ENCODE measurements at places on chromosomes 1 and 21.

GRCh38 chr1:94156096-94156625 lies 35.2 kb upstream of the ABCA4 start:
- no peak for DNase-seq

DNA sequence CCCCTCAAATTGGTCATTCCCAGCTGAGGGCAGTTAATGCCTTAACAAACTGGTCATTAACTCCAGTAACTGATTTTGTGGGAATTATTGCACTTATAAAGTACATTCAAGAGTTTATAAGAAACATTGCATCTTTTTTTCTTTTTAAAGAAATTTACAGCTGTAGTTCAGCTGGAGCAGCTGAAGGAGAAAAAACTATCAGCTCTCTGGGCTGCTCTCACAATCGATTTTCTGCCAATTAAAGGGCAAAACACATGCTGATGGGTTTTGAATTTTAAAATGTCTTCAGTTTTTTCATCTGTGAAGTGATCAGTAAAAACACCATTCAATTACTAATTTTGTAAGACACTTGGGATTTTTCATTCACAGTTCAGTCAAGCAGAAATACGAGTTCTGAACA lies 74.7 kb downstream of the KIFAP3 start:
- no peak for DNase-seq

GRCh38 chr1:17434016-17434415 lies 5.5 kb downstream of the RCC2 start:
- DNase-seq = no peak

GRCh38 chr1:92784021-92784638 lies 778 bp downstream of the EVI5 start:
- DNase-seq = no peak

GRCh38 chr1:151990856-151991198 lies 2.8 kb downstream of the S100A10 start:
- DNase-seq = no peak

GRCh38 chr1:172935062-172935592 lies 115.6 kb downstream of the TNFSF18 start:
- DNase-seq = no peak

- DNase-seq = no peak
Observed at GRCh38 chr1:92169214-92170005, 48.3 kb upstream of the C1orf146 start.

- DNase-seq = no peak
Observed at GRCh38 chr1:54229281-54229891, 29.4 kb downstream of the MRPL37 start.

DNA sequence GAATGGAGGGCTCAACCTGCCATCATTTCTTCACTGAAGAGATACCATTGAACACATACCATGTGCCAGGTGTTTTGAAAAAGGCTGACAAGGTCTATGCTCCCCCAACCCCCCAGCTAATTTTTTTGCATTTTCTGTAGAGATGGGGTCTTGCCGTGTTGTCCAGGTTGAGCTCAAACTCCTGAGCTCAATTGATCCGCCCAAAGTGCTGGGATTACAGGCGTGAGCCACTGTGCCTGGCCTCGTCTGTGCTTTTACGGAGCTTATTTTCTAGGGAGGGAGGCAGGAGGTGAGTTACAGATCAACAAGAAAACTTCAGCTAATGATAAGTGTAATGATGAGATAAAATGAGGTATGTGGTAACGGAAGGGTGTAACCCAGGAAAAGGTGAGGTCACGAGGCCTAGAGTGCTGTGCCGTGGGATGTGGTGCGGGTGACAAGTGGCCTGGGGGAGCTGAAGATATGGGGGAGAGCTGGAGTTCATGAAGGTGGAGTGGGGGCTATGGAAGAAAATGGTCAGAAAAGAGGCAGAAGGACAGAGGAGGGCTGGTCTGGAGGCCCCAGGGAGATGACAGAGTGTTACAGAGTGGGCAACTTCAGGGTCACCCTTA lies 28.2 kb downstream of the FAAH start:
- no peak for DNase-seq

- no peak for DNase-seq
Observed at GRCh38 chr1:48017716-48018115, 20.5 kb upstream of the TRABD2B start.

GRCh38 chr1:1431845-1432273 lies 3.6 kb upstream of the VWA1 start:
- no peak for DNase-seq

DNA sequence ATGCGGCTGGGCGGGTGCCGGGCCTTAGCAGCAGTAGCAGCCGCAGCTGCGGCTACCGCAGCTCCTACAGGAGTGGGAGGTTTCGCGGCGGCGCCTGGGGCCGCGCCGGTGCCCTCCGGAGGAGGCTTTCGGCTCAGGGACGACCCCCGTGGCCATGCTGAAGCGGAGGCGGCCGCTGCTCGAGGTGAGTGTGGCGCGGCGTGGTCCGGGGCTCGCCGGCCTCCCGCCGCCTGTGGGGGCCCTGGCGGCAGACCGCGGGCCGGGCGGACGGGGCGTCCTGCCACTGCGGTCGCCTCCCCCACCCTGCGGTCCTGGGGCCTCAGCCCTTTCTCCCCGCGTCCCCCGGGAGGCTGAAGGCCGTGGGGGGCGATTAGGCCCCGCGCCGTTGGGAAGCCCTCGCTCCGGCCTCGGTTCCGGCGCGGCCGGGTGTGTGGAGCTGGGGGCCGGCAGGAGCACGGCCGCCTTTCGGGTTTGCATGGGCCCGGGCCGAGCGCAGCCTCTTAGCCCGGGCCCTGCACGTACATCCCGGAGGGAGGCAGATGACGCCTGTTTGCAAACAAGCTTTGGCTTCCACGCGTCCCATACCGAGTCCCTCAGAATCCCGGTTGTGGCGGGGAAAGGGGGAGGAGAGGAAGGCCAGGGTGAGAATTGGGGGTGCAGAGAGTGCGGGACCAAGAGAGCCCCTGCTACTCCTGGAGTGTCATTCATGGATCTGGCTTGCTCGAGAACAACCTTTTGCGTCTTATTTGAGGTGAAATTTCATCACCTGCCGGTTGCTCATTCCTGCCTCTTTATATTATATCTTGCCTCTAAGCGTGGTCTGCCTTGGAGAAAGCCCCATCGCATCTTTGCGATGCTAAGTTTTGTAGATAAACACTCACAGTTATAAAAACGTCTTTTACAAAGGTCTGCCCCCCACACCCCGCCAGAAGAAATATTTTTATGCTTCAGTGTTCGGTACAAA lies 613 bp downstream of the ZFYVE9 start:
- DNase-seq = peak; percentile 46

- peak; percentile 96 for DNase-seq
Observed at GRCh38 chr1:229027622-229028182, 243.2 kb upstream of the RAB4A start.

- DNase-seq = no peak
Observed at GRCh38 chr1:29601021-29601420, 364.7 kb downstream of the PTPRU start.

DNA sequence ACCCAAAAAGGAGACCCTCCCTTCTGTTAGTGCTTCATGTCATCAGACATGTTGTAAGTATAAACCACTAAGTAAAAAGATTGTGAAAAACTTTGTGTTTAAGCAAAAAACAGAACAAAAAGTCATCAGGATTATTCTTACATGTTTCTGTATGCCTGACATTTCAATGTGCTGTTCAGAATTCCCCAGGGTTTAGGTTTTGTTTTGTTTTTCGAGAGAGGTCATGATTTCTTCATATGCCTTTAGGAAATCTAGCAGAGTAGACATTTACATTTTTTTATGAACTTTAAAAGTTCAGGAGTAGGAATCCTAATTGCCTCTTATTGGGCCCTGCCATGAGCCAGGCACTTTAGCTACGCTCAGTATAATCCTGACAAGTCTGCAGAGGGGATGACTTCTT lies 85.3 kb downstream of the VPS13D start:
- no peak for DNase-seq

GRCh38 chr21:39004634-39005501 lies 178.4 kb downstream of the PSMG1 start:
- peak; percentile 67 for DNase-seq

- DNase-seq = no peak
Observed at GRCh38 chr1:94989398-94989797, 62.5 kb upstream of the CNN3 start.

- no peak for DNase-seq
Observed at GRCh38 chr1:150256198-150256553, 1.4 kb upstream of the CA14 start.

- DNase-seq = no peak
Observed at GRCh38 chr1:160366731-160367515, at the start of gene NHLH1. Gene NHLH1 (plus strand): TSS chr1:160367071. CDS start chr1:160370732, 3,661 bp downstream.

DNA sequence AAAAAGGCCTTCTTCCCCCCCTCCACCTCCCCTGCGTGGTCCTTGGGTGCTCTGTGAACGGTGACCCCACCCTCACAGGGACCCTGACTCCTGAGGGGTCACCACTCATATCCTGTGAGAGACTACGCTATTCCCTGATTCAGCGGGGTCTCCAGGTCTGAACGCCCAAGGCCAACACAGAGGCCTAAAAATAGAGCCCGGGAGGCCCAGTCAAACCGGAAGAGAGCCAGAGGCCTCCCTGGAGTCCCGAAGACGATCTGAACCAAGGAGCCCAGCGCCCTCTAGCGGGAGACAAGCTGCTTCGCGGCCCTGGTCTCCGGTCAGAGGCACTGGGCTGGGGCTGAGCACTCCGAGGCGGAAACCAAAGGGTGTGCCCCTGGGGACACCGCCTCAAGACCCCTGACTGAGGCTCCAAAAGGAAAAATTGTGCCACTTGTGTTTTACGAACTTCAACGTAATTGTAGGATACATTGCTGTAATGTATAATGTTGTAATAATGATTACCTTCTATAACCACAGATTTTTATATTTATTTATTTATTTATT lies 42.4 kb upstream of the PSEN2 start:
- DNase-seq = peak; percentile 84

DNA sequence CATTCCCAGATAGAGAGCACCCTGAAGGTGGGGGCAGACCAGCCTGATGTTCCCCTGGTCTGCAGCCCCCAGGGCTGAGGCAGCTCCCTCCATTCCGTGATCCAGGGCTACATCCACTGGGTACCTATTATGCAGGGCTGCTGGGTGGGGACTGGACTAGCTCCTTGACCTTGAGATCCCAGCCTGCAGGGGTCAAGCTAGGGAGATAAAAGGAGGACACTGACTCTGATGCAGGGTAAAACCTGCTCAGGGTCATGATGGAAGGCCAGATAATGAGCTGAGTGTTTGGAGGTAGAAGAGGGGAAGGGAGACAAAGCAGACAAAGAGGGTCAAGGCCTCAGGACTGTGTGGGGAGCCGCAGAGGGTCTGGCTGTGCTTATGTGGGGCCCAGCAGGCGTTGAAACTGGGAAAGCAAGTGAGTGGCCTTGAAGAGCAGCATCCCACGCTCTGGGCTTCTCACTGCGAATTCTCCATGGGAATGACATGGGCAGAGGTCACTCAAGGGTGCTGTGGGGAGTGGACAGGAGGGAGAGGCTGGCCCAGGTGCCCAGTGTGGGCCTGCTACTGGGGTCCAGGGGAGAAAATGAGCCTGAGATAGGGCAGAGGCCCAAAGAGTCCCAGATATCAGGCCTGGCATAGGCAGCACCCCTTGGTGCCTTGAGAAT lies 9.7 kb downstream of the FOXO6 start:
- no peak for DNase-seq

- DNase-seq = no peak
Observed at GRCh38 chr21:45288441-45288841, 746 bp upstream of the POFUT2 start.

GRCh38 chr1:63593886-63594605 lies 835 bp downstream of the PGM1 start:
- DNase-seq = peak; percentile 86

DNA sequence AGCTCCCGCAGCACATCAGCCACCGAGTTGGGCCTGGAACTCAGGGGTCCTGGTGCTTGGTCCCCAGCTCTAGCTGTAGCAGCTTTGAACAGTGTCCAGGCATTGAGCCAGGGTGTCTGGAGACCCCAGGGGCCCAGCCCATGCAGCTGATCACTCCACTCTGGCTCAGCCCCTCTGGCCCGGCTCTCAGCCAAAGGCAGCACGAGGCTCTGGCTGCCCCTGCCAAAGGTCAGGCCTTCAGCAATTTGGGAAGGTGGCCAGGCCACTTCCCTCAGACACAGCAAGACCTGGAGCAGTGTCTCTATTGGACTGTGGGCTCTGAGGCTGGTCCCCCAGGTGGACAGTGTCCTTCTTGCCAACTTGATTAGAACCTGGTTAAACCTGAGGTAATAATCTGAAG lies 34.4 kb upstream of the RNF19B start:
- no peak for DNase-seq

- DNase-seq = no peak
Observed at GRCh38 chr1:94983171-94983739, 56.3 kb upstream of the CNN3 start.

DNA sequence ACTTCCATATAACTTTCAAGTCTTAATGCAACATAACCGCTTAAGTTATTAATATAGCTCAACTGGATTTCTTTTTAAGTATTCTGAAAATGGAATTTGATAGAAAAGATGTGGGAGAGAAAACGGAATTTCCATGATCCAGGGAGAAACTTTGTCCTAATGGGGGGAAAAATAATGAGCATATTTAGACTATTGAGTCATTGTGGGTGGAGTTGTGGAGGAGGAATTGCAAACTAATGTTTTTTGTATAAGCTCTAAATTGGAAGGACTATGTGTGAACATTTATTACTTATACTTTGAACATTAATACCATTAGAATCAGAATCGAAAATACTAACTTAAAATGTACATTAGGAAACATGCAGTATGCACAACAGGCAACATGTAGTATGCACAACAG lies 159.9 kb upstream of the NEGR1 start:
- DNase-seq = no peak

GRCh38 chr1:29575826-29576225 lies 339.5 kb downstream of the PTPRU start:
- DNase-seq = no peak

GRCh38 chr1:16442941-16443340 lies 2.4 kb downstream of the NECAP2 start:
- DNase-seq = no peak

- DNase-seq = no peak
Observed at GRCh38 chr1:178262120-178262500, 168.2 kb downstream of the RASAL2 start.

DNA sequence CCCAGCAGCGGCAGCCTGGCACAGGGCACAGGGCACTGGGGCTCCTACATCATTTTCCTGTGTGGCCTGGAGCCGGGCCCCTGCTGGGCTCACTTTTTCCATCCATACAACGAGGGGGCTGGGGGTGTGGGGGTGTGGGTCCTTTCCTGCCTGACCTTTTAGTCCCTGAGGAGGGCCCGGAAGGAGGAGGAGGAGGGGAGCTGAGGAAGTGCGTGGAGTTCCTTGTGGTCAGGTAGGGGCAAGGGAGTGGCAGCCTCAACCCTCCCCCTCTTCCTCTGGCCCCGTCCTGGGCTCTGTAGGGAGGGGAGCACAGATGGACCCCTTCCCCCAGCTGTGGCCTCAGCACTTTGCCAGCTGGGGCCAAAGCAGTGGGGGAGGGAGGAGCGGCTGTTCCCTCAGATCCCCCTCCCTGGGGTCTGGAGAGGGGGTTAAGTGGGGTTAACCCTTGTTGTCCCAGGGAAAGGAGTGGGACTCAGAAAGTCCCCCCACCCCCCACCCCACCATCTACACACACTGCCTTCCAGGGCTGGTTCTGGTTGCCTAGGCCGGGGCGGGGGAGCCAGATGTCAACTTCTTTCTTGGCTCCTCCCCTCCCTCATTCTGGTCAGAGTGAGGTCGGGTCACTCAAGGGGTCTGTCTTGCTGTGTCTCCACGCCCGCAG lies 5.7 kb downstream of the NTRK1 start:
- peak; percentile 5 for DNase-seq
